ENCODE measurements at places on chromosomes 5 and 9.

GRCh38 chr9:136140966-136141365, 22.3 kb upstream of the TMEM250 start:
- DNase-seq, result no peak

GRCh38 chr9:93186215-93186945, 2.4 kb downstream of the WNK2 start:
- DNase-seq, result no peak

- DNase-seq, result no peak
These were observed 90.1 kb upstream of the TRPC7 start for GRCh38 chr5:136455409-136455808.

DNA sequence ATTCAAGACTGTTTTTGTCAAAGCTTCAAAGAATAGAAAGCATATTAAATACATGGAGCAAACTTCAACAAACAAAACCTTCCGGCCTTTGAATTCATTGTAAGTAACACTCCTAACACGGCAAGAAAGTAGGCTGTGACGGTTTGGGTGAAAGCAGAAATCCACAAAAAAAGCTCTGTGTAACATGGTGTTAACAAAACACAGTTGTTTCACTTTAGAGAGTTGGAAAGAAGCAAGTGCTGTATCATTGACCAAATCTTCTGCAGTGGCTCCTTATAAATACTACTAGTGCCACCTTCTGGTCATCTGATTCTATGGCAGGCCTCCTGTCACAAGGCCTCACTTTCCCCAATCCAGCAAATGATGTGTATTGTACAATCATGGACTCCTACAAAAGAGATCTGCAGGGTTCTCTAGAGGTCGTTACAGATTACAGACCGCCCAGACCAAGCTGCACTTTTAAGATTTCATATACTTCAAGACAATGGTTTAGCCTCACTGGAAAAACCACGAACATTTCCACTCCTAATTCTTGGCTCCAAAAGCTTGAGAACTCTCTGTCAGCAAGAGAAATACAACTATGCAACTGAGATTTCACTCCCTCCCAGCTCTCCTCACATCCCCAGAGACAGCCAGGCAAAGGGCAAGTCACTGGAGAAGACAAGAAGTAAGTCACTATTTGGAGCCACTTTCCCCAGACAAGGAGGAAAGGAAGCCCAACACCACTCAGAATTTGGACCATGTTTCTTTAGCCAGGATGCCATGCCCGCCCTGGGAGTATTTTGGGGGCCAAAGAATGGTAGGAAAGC, 196.2 kb downstream of the DTWD2 start:
- peak; percentile 17 for DNase-seq

GRCh38 chr5:155056644-155057269, 43.2 kb downstream of the KIF4B start:
- DNase-seq, result no peak

DNA sequence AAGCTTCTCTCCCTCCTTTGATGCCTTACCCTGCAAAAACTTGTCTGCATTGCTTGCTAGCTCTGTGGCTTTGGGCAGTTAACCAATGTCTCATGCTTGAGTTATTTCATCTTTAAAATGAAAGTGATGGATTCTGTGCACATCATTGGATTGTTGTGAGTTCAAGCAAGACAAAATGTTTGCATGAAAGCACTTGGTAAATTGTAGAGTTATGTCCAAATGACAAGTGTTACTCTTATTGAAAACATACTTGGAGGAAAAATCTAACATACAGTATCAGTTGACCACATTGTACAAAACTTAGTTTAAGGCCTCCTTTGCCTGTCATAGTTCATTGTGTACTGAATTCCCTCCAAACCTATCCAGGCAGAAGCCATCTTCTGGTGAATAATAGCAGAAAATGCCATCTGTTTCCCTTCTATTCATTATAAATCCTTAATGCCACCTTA, 30.0 kb downstream of the TGFBR1 start:
- DNase-seq, result peak; percentile 25

GRCh38 chr9:123763910-123764588, 165.9 kb downstream of the DENND1A start:
- DNase-seq, result no peak

GRCh38 chr5:166166071-166166470, 2125.4 kb upstream of the WWC1 start:
- no peak for DNase-seq

DNA sequence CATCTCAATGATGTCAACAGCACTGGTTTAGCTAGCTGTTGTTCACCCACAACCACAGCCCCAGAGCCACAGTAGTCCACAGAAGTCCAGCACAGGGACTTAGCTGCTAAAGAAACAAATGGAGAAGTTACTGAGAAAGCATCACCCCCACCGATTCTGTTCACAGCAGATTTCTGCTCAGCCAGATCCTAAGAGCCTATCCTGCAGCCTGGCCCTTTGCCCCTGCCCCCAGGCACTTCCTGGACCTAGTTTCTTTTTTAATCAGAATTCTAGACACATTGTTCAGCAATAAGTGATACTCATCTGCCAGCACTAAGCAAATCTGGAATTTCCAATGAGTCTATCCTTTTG, 7.4 kb downstream of the B4GALT1 start:
- DNase-seq, result peak; percentile 72

GRCh38 chr5:26828294-26828693, 210.1 kb downstream of the CDH9 start:
- DNase-seq, result no peak

- DNase-seq, result peak; percentile 51
These were observed 674 bp downstream of the TMEM38B start for GRCh38 chr9:105694848-105695581.

GRCh38 chr9:96087669-96088299, 212.3 kb downstream of the ERCC6L2 start:
- no peak for DNase-seq

DNA sequence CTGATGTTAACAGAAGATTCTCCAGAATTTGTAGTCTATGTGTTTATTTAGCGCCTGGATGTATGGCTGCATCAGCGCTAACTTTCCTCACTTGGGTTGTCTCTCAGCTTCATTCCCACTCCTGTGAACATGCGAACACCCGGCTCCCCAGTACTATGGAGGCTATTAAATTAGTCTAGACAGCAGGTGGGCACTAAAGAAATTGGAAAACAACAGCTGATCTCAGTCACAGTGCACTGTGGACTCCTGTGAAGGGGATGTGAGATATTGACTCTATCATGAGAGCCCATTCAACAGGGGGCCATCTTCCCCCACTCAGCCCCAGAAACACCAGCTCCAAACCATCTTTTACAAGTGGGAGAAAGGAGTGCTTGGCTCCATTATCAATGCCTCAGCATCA, 471.0 kb downstream of the KDM4C start:
- DNase-seq, result no peak

DNA sequence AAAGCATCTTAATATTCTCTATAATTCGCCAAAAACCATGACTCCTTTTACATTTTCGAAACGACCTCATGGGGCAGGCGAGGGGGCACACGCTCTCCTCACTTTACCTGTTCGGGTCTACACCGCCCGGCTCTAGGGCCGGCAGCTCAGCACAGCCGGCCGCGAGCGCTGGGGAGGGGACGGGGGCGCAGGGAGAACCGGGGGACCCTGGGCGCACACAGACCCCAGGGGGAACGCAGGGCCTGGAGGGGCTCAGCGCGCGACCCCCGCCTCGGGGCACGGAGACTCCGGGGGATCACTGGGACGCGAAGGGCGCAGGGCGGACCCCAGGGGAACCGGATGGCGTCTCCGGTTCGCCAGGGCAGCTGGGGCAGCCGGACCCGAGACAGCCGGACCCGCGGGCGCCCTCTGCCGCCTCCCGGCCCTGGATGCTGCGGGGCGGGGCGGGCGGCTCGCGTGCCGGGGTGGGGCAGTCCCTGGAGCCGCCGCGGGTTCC, at the start of gene AHRR:
AHRR (plus strand) TSS at position 485 of the 496 bp plus-strand sequence. CDS start 22,189 bp downstream, outside the sequence.
- peak; percentile 28 for DNase-seq

GRCh38 chr9:122797316-122798063, 2.4 kb upstream of the OR1K1 start:
- no peak for DNase-seq

GRCh38 chr5:1292139-1292538, 2.7 kb downstream of the TERT start:
- DNase-seq, result no peak

GRCh38 chr5:140146523-140146842, 20.7 kb downstream of the IGIP start:
- DNase-seq, result no peak

DNA sequence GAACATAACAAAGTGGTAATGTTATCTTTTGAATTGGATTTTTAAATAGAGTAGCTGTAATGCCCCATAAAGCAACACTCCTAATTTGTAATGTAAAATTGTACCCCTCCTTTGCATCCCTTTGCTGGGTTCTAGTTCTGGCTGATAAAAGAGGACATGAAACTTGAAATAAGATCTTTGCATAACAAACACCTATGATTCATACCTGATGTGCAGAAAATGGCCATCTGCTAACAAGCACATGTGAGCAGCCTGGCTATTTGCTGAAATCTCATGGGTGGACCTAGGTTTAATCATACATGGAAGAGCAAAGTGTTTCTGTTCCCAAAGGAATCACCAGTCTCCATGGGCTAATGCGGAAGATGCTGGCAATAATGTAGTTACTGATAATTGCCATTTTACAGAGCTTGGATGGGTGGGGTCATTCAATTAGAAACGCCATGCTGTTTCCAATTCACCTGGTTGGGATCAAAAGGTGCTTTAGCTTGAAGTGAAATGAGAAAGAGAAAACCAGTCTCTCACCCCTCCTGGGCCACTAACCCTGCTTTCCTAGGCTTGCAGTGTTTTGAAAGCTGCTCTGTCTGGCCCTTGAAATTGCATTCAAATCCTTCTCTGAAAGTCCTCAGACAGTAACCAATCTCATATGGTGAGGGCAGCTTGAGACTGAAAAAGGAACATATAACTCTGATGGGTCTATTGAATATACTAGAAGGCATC, 585.1 kb downstream of the TLE4 start:
- no peak for DNase-seq

DNA sequence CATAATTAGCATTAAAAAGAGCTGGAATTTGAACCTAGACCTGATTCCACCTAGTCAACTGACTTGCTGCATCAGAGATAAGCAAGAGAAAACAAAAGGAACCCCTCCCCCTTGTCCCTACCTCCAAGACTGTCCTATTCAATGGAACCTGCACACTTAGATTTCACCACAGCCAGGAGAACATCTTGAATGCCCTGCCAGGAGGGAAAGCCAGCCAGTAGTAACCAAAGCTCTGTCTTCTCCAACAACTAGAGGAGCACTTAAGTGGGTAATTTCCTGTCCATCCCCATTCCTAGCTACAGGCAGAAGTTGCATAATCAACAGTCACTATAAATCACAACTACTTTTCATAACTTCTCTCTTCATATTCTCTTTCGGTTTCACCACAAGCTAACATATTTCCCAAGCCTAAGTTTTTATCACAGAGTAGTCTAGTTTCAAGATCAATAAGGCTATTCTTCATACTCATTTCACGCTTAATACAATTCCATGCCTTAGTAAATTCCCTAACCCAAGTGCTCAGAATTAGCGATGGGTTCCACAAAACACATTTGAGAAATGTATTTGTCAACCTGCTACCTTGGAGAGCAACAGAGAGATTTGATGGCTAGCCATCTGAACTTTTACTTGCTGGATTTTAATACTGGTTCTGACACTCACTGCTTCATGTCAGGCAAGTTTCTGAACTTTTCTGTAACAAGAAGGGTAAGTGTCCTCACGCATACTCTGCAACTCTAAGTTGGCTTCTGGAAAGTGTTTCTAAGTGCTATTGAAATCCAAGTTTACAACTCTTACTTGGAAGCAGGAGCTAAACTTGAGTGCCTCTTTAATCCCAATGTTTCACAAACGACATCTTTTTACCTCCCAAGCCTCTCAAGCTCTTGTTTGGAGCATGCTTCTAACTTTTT, 2.0 kb downstream of the DENND1A start:
- no peak for DNase-seq

DNA sequence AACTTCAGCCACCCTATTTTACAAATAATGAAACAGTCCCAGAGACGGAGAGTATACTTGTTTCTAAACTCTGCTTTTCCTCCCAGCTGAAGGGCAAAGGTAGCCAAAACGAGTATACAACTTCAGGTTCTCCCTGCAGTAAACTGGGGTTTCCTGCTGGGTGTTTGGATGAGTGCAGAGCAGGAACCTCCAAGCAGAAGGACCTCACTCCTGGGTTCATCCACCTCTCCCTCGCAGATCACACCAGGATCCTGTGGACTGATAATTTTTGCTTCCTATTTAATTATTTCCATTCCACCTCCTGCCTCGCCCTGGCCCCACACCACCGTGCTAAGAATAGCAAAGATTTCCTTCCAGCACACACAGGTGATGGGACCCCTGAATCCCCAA, 2.0 kb upstream of the FOXB2 start:
- no peak for DNase-seq

DNA sequence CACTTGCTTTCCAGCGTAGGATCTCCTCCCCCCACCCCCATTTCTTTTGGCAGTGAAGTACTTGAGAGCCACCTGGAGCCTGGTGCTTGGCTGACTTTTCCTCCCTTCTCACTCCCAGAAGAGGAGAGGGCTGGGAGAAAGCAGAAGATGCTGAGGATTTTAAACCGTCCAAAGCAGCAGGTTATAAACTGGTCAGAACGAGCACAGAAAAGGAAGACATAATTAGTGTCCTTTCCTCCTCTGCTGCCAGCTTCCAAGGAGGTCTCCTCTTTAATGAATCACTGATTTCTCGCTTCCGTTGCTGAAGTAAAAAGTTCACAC, 563 bp upstream of the FGF10 start:
- no peak for DNase-seq

GRCh38 chr5:89480406-89481007, 597.5 kb upstream of the MEF2C start:
- no peak for DNase-seq

- DNase-seq, result no peak
These were observed 216.1 kb downstream of the MAST4 start for GRCh38 chr5:66812291-66812690.

Data from CD4-positive, alpha-beta T cell treated with Interleukin-12 subunit alpha and Interleukin-12 subunit beta, for 1 hour (primary cell).